ENCODE measurements at places on chromosomes 11 and 22.

- DNase-seq, result no peak
These were observed 84.4 kb downstream of the DENND5A start for GRCh38 chr11:9180784-9181183.

DNA sequence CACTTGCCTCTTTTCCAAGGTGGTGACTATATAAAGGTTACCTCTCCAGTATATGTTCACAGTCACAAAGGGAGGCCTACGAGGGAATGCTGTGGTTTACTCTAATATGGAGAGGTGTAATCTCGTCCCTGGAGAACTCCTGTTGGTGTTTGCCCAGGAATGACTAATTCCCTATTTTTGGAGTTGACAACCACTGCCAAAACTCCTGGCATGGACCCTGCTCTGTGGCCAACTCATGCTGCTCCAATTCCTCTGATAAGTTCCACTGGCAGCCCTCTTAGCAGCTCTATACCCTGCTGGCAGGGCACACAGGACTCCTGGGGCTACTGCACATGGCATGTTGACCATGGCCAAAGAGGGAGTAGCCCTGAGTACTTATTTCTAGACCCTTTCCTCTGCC lies 418.7 kb upstream of the ANO5 start:
- no peak for DNase-seq

DNA sequence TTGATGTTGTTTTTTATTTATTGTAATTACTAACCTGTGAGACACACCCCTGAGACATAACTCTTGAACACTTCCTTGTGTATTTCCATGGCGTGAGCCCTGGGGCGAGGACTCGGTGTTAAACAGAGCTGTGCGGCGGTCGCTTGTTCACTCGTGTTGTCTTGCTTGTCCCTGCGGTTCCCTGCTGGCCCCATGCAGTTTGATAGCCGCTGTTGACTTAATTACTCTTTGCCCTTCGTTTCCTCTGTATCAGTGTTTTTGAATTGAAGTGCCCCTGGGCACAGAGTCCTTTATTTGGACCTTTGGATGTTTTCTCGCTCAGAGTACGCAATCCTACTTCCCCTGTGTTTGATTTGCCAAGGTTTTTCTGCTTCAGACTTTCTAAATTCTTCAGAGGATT lies 52.7 kb downstream of the TBC1D22A start:
- no peak for DNase-seq

DNA sequence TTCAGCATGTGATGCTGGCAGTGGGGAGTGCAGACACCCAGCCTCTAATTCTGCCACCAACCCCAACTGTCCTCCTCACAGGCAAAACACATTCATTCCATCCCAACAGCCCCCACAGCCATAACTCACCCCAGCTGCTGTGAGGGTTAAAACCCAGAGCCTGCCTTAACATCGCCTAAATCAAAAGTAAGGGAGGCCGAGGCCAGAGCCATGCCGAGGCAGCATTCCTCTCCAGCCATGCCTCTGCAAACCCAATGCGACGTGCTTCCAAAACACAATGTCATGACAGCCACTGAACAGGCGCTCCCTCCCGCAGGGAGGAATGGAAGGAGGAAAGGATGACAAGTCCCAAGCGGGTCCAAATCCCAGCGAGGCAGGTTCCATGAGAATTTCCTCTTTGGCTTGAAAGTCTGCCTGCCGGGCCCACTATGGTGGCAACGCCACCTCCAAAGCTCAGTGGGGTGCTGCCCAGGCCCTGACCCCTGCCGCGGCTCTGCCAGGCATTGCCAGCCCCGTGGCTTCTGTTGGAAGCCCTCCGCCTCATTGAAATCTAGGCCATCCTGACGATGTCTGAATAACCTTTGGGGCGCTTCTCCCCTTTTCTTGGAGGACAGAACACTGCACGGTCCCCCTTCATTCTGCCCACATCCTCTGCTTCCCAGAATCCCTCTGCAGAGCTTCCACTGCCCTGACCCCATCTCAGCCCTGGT lies 472.3 kb downstream of the BRD1 start:
- DNase-seq, result no peak

- no peak for DNase-seq
These were observed 60.9 kb upstream of the EIF3D start for GRCh38 chr22:36589856-36590255.

- no peak for DNase-seq
These were observed 440.1 kb upstream of the DDI1 start for GRCh38 chr11:103596315-103596714.

GRCh38 chr11:105610871-105611571 lies 1.1 kb downstream of the GRIA4 start:
- DNase-seq, result no peak

GRCh38 chr22:37256075-37256726 lies 12.1 kb upstream of the RAC2 start:
- no peak for DNase-seq

GRCh38 chr11:32450372-32450771 lies 15.0 kb upstream of the WT1 start:
- DNase-seq, result no peak

DNA sequence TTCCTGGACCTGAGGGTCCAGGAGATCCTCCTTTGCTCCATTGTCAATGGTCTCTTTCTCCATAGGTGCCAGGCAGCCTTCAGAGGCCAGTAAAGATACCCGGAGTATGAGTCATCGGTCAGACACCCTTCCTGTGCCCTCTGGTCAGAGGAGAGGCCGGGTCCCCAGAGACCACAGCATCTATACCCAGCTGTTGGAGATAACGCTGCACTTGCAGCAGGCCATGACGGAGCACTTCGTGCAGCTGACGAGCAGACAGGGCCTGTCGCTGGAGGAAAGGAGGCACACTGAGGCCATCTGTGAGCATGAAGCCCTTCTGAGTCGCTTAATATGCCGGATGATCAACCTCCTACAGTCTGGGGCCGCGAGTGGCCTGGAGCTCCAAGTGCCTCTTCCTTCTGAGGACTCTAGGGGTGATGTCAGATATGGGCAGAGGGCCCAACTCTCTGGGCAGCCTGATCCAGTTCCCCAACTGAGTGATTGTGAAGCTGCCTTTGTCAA lies at the start of gene ACCSL:
TSS of gene ACCSL (plus strand) at position 51 of the 501 bp plus-strand sequence. CDS start at position 107, 56 bp downstream.
- DNase-seq, result no peak

- DNase-seq, result no peak
These were observed 6.5 kb upstream of the USP28 start for GRCh38 chr11:113881856-113882255.

GRCh38 chr11:67996051-67996450 lies 7.8 kb downstream of the UNC93B1 start:
- DNase-seq, result no peak

- no peak for DNase-seq
These were observed 410.7 kb upstream of the API5 start for GRCh38 chr11:42901084-42901483.

DNA sequence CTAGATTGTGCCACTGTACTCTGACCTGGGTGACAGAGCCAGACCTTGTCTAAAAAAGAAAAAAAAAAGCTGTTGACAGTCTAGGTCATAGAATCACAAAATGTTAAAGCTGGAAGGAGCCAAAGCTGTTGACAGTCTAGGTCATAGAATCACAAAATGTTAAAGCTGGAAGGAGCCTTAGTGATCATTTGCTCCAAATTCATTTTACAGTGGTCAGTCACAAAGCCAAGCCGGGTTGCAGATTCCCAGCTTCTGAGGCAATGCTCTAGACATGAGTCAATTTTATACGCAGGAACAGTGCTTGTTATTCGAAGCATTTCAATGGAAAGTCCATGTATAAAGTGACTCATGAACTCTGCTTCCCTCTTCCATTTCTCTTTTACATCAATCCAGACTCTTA lies 47.4 kb downstream of the SYT13 start:
- no peak for DNase-seq

GRCh38 chr11:85647078-85647477 lies 689 bp upstream of the TMEM126A start:
- DNase-seq, result no peak

- no peak for DNase-seq
These were observed 116.0 kb upstream of the TOP3B start for GRCh38 chr22:22098457-22099193.

DNA sequence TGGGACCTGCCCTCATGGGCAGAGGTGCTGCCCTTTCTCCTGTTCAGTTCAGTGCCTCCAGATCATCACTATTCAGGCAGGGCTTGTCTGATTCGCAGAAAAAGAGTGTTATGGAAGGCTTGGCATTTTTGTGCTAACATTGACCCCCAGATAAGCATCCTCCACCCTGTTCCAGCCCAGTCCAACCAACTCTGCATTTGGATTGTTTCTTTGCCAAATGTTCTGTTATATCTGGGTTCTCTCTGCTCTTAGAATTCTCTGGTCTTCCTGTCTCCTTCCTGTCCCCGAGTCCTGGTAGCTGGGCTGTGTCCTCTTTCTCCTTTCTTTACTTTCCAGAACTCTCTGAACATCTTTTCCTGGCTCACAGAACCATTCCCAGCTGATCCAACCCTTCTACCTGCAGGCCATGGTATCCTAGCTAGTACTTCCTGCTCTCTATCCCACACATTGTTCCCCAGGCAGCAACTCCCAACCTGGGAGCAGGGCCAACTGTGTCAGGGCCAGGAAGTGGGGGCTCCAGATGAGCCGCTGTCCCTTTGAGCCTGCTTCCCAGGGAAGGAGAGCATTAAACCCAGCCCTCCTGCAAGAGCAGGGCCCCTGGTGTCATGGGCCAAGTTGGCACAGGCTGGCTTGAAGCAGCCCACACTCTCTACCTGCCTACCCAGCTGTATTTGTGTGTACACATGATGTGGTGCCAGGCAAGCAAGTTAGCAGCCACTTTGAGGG lies 280.7 kb upstream of the CADM1 start:
- DNase-seq, result no peak

DNA sequence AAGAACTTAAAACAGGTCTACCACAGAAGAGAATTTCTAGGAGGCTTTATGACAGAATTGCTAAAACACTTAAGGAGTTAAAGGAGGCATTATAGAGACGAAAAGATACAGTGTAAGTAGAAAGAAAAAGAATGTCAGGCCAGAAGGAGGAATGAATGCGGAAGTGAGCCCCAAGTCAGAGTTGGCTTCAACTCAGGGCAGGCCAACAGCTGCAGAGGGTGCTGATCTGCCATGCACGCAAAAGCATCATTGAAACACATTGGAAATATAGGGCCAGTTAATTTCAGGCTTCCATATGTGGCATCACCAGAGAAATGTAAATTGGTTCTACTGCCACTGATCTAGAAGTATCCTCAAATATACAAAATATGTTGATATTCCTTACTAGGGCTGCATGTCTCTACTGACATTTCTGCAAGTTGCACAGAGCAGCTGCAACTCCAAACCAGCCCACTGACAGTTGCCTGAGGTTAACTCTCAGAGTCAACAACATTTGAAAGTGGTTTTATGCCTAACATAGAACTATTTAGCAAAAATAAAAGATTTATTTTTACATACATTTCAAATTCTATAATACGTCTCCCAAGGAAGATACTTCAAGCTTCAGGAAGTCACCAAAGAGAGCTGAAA lies 324.1 kb downstream of the C11orf87 start:
- DNase-seq, result no peak

GRCh38 chr22:19578180-19579004 lies 54.2 kb upstream of the CLDN5 start:
- DNase-seq, result no peak

- DNase-seq, result no peak
These were observed 93.2 kb downstream of the CACNA1I start for GRCh38 chr22:39663751-39664150.
